ENCODE measurements at places on chromosomes 16 and 17.

GRCh38 chr17:48608494-48608834 lies 2.4 kb downstream of the HOXB7 start:
- no peak for DNase-seq

- no peak for DNase-seq
These were observed 20.2 kb upstream of the RBFOX3 start for GRCh38 chr17:79630821-79631639.

- no peak for DNase-seq
These were observed 8.7 kb downstream of the SMURF2 start for GRCh38 chr17:64653325-64653984.

DNA sequence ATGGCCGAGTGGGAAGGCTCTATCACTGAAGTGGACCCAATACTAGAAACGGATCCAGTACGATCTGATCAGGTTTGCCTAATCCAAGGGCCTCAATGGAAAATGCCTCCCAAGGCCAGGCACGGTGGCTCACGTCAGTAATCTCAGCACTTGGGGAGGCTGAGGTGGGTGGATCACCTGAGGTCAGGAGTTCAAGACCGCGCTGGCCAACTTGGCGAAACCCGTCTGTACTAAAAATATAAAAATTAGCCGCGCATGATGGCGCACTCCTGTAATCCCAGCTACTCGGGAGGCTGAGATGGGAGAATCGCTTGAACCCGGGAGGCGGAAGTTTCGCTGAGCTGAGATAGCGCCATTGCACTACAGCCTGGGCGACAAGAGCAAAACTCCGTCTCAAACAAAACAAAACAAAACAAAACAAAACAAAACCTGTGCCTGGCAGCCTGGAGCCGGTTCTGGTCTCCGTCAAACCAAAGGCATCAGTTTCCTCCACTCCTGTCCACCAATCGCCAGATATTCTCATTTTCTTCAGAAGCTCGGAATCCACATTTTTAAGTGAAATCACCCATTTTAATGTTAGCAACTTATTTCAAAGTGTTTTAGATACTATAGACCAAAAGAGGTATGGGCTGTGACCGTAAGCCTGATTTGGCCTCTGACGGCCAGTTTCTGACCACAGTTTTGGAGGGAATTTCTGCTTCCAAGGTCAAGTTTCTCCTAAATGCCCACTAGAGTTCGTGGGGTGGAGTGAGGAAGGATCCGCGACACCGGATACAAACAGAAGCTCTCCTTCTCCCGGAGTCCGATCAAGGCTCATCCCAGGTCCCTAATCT lies 664 bp downstream of the NQO1 start:
- DNase-seq: no peak

GRCh38 chr17:27868565-27868964 lies 24.6 kb downstream of the LYRM9 start:
- no peak for DNase-seq

DNA sequence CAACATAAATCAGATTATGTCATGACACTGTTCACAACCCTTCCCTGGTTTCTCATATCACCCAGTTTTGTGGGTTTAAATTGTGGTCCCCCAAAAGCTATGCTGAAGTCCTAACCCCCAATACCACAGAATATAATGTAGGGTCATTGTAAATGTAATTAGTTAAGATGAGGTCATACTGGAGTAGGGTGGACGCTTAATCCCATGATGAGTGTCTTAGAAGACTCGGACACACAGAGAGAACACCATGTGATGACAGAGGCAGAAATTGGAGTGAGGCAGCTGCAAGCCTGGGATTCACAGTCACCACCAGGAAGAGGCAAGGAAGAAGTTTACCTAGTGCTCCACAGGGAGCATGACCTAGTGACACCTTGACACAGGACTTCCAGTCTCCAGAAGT lies 197.8 kb downstream of the SALL1 start:
- DNase-seq: no peak

DNA sequence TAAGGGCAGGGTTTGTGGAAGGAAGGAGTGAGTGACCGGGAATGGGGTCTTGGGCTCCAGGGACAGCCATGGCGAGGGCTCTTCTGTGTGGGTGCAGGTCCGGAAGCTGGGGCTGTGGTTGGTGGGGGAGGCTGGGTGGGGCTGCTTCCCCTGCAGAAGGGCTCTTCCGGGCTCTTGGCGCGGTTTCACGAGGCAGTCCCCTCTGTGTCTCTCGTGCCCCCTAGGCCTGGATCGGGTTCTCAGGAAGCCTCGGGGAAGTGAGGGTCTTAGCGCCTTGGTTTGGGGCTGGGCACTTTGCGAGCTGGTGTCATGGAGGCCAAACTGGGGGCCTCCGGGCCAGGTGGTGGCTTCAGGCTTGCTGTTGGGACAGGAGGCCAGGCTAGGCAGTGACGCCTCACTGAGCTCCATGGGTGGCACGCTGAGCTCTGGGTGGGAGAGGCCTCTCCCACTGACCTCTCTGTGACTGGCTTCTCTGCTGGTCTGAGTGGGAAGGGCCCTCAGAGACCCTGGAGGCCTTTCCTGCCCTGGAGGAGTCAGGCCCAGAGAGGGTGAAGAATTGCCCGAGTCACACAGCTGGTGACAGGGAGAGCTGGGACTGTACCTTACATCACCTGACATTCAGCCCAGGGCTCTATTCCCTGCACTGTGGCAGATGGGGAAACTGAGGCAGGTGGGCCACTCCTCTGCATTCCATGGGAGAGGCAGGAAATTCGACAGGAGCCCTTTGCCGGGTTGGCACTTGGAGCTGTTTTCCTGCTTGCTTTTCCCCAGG lies 8.2 kb downstream of the ADCY7 start:
- DNase-seq: no peak

GRCh38 chr17:33520426-33521330 lies 227.6 kb upstream of the ASIC2 start:
- no peak for DNase-seq

GRCh38 chr17:61843435-61843834 lies 19.9 kb downstream of the BRIP1 start:
- DNase-seq: no peak

DNA sequence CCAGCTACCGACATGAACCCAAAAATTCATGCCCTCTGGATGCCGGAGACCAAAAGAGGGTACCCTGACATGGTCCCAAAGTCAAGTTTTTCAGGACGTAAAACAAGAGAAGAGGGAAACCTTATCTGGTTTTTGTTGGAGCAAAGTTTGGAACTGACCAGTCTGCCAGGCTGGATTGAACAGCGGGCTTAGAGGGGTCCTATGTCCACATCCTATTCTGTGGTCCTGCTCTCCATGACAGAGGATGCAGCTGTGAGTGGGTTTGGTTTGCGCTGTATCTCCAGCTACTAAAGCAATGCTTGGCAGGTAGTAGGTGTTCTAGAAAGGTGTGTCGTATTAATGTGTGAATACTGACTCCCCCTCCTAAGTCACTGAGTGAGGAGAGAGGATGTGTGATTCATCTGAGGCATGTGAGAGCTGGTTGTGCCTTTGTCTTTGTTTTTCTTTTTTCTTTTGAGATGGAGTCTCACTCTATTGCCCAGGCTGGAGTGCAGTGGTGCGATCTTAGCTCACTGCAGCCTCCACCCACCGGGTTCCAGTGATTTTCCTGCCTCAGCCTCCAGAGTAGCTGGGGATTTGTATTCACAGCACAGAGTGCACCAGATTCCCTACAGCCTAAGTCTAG lies 31.0 kb downstream of the PMM2 start:
- no peak for DNase-seq

DNA sequence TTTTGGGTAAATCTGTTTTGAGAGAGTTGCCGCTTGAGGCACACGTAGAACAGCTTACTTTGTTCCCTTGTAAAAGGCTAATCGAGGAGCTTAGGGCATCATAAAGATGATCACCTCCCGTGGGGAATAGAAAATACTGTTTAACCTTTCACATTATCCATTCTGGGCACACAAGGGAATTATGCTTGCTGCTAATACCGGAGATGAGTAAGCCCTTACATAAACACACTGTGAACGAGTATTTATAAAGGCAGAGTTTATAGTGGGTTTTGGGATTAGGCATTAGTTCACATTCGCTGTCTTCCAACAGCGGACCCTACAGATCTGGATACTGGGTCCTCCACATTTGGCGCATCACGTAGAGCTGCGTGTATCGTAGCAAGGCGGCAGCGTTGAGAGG lies 51.2 kb upstream of the CNTNAP4 start:
- no peak for DNase-seq

DNA sequence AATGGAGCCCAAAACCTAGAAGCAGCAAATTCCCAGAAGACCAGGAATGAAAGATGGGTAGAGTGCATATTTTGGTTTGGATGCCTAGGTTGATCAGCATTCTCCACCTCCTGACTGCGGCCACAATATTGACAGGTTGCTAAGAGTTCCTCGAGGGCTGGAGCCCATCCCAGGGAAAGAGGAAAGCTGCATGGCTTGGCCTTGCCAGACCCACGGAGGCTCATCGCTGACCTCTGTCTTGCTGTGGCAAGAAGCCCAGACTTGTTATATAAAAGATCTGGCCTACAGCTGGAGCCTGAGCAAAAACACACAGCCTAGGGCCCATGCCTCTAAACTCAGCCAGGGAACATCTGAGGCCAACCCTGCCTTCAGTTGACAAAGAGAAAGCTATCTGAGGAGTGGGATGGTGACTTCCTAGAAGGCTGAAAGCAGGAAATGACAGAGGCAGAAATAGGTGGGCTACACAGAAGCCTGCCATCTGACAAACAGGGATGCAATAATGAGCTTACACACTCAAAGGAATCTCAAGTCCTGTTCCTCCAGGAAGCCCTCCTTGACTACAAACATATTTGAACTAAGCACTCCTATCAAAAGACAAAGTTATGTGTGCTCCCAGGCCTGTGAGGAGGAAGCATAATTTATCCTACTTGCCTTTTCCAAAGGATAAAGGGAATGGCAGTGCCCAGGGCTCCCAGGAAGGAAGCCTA lies 22.5 kb upstream of the SLC35B1 start:
- DNase-seq: no peak

DNA sequence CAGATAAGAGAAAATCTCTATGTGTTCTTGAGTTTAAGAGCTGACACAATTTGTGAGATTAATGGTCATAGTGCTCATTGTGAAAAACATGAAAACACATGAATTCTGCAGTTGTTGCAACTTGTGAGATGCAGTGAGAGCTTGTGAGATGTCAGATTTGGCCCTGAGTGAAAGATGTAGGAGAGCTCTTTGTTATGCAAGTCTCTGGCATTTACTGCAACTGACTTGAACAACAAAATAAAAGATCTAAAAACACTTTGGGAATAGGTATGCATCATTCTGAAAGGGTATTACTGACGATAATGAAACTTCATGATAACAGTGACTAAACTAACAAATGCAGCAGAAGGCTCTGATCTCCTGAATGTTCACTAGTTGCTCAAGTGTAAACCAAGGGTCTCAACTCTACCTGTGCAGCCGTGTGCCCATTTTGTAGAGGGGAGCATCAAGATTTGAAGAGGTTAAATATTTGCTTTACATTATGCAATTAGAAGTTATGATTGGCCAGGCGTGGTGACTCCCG lies 50.8 kb upstream of the SMIM36 start:
- DNase-seq: no peak

- DNase-seq: peak; percentile 83
These were observed 1.8 kb upstream of the SLC4A1 start for GRCh38 chr17:44269535-44270240.

- DNase-seq: no peak
These were observed 43.1 kb downstream of the GLG1 start for GRCh38 chr16:74563828-74564263.

DNA sequence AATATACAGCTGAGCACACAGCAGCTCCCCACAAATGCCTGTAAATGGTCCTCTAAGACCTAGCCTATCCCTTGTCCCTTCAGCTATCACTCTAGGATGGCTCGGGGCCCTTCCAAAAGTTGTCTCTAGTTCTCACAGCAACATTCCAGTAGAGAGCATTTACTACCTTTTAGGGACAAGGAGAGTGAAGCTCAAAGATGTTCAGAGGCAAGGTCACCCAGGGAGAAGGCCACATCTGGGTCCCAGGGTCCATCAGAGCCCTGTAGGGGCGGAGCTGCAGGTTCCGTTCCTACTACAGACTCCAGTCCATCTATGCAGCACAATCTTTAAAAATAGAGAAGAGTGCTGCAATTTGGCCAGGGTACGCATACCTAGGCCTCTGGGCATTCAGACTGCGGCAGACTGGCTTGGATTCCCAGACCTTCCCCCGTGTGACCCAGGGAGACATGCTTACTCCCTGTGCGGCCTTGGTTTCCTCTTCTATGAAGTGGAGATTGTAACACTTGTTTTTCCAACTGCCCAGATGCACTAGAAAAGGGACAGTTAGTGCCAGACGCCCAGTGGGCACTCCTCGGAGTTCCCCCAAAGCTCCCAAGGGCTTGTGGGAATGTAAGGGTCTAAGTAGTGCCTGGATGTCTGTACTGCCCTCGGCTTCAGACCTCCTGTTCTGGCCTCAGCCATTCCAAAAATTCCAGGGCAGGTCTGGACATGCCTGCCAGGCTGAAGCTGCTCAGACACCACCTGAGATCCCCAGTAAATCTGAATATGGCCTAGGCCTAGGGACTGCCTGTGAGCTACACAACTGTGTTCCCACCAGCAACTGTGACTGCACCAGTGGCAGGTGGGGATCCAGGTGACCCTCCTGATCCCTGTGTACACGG lies 2.5 kb downstream of the SLC12A4 start:
- no peak for DNase-seq

DNA sequence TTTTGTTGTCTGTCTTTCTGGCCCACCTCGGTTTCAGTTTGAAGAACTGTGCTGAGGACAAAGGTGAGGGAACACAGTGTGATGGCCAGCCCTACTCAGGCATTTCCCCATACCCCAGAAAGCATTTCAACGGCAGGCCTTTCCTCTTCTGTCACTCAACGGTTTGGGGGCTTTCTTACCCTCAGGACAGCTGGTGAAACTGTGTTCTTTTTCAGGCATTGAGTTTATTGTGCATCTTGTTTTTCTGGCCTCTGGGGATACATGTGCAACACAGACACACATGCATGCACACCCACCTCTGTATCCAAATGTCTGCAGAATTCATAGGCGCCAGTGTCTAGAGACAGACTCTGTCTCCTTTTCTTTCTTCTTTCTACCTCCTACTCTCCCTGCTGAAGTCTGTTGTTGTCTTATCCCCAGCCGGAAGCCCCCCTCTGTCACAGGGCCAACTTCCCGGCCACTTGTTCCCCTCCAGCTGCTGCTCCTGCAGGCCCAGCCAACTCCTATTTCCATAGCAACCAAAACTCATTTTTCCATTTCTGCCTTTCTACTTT lies 17.0 kb downstream of the CHD9 start:
- DNase-seq: peak; percentile 40

DNA sequence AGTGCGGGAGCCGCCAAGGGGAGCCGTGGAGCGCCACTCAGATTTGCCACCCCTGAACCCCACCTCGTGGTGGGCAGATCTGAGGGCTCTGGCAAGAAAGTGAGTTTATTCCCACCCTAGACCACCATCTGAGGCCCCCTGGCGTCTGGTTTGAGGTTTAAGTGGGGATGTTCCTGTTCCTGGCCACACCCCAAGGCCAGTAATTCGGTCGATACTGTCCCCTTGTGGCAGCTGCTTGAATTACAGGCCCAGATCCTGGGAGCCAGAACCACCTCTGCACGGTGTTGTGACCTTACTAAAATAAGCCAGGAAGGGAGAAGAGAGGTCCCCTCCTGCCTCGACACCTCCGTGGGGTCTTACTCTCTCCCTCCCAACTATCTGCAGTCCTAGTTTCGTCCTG lies 3.3 kb upstream of the LAT start:
- DNase-seq: no peak

GRCh38 chr16:67326472-67327309 lies at the start of the genes KCTD19 and LRRC36:
Gene KCTD19, minus strand, starts transcription at chr16:67326741. Its CDS starts 34 bp downstream, at chr16:67326707.
Gene LRRC36, plus strand, starts transcription at chr16:67326815. Its CDS starts 48 bp downstream, at chr16:67326863.
- DNase-seq: peak; percentile 67
